ENCODE measurements at places on chromosomes 1 and 21.

GRCh38 chr1:23282957-23283356 lies 61.1 kb downstream of the HNRNPR start:
- DNase-seq = no peak

DNA sequence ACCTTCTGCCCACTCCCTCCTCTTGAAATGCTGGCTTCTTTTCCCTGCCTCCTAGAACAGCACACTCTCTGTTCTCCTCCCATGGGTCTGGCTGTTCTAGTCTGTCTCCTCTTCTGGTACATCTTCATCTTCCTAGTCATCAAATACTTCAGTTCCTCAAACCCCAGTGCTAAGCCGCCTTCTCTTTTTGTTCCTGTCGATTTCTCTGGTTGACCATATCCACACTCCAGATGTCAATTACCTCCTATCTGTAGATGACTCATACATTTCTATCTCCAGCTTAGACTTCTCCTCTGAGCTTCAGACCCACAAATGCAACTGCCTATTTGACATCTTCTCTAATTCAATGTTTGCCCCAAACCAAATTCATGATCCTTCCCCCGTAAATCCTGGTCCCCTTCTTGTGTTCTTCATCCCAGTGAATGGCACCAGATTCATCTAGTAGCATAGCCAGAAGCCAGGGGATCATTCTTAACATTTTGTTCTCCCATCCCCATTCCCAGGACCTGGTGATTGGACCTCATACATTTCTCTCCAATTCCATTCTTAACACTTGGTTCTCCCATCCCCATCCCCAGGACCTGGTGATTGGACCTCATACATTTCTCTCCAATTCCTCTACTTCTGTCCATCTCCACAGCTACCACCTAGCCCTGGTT lies 35.9 kb downstream of the USP24 start:
- DNase-seq = no peak

GRCh38 chr1:245715970-245716369 lies 561.2 kb downstream of the KIF26B start:
- no peak for DNase-seq

GRCh38 chr1:18058206-18058921 lies 49.2 kb upstream of the IGSF21 start:
- DNase-seq = no peak

DNA sequence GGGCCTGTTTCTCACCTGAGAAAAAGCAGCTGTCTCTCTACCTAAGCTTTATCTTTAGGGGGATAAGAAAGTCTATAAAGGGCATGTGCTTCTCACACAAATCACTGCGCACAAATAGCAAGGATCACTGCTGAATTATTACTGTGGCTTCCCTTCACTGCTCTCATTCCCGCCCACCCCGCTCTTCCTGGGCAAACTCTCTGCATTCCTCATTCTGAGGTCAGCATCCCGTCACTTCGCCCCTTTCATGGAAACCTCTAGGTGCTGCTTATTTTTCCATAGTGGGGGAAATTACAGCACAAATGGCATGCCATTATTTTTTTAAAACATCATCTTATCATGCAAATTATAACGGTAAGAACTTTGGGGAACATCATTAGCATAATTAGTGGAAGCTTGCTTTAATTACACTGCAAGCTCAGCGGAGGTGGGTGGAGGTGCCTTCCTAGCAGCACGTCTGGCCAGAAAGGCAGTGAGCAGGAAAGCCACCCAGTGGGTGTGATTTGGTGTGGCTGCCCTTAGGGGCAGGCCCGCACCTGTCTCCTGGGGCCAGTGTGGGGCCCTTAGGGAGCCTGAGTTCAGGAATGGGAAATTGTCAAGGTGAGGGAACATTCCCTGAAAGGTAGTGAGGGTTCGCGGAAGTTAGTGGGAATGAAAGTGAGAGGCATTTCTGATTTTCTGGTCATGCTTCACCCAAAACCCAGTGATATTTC lies 105.9 kb downstream of the LAMC2 start:
- peak; percentile 82 for DNase-seq

- no peak for DNase-seq
Observed at GRCh38 chr1:15700508-15700907, 16.4 kb downstream of the PLEKHM2 start.

- peak; percentile 14 for DNase-seq
Observed at GRCh38 chr1:29415861-29416260, 179.5 kb downstream of the PTPRU start.

- peak; percentile 32 for DNase-seq
Observed at GRCh38 chr1:46278807-46279206, 24.6 kb downstream of the LRRC41 start.

GRCh38 chr1:61659061-61659460 lies 65.9 kb downstream of the TM2D1 start:
- DNase-seq = no peak

DNA sequence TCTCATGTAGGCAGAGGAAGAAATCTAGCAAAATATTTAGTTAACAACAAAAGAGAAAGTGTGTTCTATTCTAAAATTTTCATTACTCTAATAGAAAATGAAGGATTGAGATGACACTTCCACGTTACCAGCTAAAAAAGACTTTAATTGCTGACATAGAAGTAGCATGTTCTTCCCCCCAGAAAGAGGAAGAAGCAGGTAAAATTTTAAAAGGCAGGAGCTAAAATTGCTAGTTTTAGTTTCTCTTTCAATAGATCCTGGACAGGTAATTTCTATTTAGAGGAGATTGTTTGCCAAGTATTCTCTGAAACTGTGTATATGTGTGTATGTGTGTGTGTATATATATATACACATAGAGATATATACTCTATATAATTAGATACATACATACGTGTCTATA lies 248.1 kb upstream of the FMN2 start:
- no peak for DNase-seq

- DNase-seq = no peak
Observed at GRCh38 chr1:153532181-153532580, 3.6 kb downstream of the S100A6 start.

DNA sequence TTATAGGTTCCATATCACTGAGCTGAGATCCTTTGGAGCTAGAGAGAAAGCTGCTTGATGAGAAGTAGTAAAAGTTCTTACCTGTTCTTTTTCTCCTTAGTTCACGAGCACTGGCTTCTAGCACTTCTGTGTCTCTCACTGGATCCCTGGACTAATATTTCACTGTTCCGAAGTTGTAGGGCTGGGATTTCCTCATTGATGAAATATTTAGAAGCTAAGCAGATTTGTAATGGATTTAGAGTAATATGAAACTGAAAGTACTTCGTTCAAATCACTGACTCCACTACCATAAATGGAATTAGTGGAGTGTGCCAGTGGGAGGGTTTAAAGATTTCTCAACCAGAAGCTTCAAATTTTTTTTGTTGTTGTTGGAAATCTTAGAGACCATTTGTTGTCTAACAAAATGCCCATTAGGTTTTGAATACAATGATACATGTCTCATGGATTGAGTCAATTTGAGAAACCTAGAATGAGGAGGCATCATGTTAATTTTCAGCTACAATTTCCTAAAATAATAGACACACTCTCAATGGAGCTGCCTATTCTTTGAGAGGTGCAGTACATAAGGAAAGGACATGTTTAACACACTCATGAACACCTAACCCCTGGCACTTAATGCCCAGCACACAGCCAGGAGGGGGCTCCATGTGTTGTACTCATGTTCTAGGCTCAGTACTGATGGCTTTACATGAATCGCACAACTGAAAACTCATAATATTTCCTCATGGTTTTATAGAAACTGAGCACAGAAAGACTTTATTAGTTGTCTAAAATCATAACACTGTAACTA lies at the start of gene GBP1:
Gene GBP1, minus strand, starts transcription at position 130 of the 790 bp plus-strand sequence. CDS start 1,974 bp downstream, outside the sequence.
- no peak for DNase-seq

DNA sequence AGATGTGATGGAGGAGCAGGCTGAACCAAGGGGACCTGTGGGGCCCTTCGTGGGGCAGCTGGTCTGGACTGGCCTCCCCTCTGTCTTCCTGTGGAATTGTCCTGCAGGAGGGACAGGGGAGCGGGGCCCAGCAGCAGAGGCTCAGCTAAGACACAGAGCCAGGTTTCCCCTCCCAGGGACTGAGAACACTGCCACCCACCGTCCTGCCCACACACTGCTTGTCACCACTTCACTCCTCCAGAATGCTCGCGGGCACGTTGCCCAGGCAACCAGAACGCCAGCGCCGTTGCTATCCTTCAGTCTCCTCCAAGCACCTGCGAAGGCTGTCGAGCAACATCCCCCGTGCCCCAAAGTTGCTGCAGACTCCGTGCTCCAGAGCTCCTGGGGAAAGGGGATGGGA lies 46.4 kb downstream of the AJAP1 start:
- DNase-seq = no peak

DNA sequence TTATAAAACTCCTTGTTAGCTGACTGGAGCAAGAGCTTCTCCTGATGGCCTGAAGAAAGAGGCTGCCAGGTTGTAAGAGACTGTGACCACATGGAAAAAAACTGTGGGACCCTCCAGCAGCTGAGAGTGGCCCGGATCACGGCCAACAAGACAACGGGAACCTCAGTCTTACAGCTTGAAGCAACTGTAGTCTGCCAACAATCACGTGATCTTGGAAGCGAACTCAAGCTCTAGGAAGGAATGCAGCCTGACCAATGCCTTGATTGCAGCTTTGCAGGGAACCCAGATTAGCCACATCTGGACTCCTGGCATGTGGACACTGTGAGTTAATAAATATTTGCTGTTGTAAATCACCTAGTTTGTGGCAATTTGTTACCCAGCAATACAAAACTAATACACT lies 442.6 kb upstream of the PRMT6 start:
- no peak for DNase-seq

DNA sequence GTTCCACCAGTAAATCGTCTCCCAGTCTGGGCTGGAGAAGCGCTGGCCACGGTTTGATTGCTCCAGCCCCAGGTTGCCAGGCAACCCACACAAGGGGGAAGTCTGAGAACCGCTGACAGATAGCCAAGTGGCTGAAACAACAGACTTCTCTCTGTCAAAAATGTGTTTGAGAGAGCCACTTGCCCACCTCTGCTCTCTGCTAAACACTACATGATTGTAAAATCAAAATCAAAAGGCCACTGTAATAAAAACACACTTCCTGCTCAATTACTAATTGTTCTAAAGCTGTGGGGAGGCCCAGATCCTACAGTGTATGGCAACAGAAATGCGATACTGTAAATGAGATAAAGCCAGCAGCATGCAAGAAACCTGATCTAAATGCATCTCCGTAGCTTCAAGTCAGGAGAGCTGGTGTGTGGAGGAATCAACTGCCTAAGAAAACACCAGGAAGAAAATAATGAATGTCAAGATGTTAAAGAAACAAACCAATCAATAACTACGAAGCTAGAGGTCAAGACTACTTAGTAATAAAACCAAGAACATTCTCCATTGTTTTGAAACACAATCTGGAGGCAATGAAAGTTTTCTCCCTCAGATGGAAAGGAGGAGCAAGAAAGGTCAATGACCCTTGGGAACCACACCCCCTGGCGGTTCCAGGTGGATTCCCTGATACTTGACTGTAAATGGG lies 121.2 kb downstream of the SLC45A1 start:
- peak; percentile 93 for DNase-seq

- no peak for DNase-seq
Observed at GRCh38 chr1:3756394-3756793, 4.1 kb downstream of the CCDC27 start.

DNA sequence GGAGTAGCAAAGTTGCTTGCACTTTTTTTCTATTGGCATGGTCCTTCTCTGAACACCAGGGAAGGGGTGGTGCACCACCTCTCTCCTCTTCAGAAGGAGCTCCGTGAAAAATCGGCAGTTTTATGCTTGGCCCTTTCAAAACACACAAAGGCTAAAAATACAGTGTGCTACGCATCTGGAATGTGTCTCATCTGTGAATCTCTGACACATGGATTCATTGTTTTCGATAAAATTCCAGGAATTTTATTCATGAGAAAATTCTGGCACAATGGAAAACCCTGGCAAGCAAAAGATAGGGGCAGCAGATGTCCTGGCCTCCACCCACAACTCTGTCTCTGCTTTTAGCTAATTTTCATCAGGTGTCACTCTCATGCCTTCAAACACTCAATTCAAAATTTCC lies 42.9 kb downstream of the ERG start:
- DNase-seq = no peak

All from femur (tissue), 1 donor.